HCT116 (cell line): ENCODE measurements at places on chromosomes 5 and 9.

- DNase-seq, result no peak
Observed at GRCh38 chr9:134600836-134601638, 40.6 kb upstream of the COL5A1 start.

DNA sequence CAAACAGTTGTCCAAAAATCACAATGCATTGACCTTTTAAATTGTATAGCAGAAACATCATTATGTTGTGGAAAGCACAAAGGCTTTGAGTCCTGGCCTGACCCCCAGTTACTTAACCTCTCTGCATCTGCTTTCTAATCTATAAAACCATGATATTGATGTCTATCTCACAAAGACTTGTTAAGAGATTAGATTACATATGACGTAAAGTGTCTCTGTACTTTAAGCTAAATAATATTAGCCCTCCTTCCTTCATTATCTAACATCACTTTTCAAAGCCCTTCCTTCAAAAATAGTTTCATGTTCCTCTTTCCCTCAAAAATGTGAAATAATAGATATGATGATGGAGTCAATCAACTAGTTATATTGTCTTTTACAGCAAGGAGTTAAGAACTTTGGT, 3.4 kb downstream of the ADAMTS6 start:
- no peak for DNase-seq

- DNase-seq, result no peak
Observed at GRCh38 chr5:153711755-153712154, 221.3 kb downstream of the GRIA1 start.

DNA sequence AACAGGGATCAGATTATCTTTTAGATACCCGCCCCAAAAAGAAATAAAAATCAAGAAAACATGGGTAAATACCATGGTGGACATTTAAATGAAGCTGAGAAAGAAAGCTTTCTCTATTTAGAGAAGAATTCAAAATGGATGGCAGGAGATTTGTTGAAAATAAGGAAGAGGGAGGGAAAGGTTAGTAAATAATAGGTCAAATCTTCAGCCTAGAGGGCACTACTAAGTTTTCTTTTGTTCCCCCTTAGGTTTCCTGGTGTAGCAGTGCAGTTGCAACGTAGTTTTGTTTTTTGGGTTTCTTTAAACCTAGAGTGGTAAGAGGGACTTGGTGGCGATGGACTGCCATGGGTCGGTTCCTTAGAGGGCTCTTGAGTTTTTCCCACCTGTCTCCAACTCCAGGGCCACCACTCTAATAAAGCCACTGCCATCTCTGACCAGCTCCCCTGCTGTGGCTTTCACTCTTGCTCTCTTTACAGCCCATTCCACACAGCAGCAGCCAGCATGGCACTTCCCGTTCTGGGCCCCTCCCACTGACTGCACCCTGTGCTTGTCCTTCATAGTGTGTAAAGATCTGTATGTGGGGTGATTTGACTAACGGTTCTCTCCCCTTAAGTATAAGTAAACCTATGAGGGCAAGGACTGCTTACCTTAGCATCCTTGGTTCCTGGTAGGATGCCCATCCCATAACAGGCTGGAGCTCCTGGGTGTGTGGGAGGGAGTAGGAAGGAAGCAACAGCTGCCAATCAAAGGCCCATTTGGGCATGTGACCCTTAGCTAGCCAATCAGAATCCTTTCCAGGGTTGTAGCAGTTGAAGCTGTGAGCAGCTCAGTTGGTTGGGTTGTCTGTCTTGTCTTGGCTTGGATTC, 118.3 kb downstream of the SLC1A3 start:
- no peak for DNase-seq

GRCh38 chr9:70259512-70259802, 679 bp downstream of the SMC5 start:
- DNase-seq, result no peak

DNA sequence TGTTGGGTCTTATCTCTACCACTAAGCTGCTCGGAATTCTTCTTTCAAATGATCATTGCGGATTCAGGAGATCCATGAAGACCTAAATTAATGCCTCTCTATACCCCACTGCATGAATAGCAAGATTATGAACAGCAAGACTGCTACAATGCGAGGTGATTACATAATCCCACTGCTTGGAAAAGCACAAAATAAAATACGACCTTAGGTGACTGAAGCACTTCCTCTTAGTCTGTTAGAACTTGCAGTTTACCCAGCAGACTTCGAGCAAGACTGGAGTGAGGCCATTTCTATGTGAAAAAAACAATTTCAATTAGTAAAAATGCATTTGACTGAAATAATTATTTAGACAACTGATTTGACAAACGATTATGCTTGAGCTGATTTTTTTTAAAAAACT, 59.8 kb downstream of the SH3RF2 start:
- DNase-seq, result no peak

DNA sequence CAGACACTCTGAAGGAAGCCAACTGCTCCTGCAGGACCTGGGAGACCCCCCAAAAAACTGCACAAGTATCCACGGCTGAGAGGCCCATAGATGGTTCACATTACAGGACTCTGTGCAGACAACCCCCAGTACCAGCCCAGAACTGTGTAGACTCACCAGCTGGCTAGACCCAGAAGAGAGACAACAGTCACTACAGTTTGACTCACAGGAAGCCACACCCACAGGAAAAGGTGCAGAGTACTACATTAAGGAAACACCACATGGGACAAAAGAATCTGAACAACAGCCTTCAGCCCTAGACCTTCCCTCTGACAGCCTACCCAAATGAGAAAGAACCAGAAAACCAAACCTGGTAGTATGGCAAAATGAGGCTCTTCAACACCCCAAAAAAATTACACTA, 281.2 kb upstream of the RGMB start:
- no peak for DNase-seq

DNA sequence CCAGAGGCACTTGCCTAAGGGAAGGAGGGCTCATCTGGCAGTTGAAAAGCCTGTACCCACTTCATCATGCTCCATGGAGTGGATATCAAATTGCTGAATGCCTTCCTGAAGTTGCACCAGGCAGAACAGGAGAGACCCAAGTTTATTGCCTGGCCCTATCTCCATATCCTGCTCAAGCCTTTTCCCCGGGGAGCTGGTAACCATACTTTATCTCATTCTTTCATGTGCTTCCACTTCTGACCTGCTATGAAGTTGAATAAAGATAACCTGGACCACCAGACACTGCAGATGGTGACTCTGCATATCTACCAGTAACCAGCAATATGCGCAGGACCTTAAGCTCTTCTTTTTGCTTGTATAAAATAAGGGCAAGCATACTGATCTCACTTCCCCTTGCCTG, 1397.5 kb upstream of the CDH6 start:
- no peak for DNase-seq

GRCh38 chr5:96297290-96297689, 135.8 kb downstream of the PCSK1 start:
- DNase-seq, result no peak

DNA sequence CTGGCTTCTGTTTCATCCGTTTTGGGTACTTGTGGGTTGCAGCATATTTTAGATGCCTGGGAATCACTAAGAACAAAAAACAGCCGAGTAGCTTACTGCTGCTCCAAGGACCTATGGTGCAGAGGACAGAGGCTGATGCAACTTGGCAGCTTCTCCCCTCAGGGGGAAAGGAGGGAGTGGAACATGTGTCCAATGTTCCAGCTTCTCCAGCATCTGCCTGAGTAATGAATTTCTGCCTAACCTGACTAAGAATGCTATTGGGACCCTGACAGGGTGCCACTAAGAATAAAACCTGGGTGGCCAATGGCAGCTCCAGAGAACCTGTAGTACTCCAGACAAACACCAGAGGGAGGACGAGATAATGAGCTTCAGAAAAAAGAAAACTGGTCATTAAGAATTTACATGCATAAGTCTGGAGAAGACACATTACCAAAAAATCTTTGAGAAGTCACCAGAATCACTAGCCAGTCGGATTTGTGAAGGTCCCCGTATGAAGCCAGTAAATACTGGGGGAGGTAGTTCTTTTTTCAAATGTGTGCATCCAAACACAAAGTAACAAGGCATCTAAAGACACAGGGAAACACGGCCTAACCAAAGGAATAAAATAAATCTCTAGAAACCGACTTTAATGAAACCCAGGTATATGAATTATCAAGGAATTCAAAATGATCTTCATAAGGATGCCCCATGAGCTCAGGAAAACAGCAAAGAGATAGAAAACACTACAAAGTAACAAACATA, 293.5 kb downstream of the HINT1 start:
- DNase-seq, result peak; percentile 29

DNA sequence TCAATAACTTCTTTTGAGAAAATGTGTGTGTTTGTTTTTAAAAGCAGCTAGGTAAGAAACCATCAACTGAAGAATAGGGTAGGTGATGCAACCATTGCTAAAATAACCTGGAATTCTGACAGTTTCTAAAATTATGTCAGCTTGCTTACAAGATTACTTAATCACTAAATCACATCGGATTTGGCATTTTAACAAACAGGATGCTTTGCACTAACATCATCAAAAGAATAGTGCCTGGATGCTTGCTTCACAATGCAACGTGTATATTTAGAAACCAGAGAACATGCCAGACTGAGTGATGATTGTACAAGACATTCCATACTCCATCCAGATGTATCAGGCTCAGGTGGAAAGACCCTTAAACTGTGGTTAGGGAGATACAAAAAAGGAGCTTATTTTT, 43.9 kb downstream of the PAM start:
- DNase-seq, result no peak

GRCh38 chr9:2126331-2126803, 111.2 kb downstream of the SMARCA2 start:
- no peak for DNase-seq

- no peak for DNase-seq
Observed at GRCh38 chr5:157800137-157800536, 56.6 kb downstream of the LSM11 start.

GRCh38 chr9:91532325-91532724, 108.7 kb upstream of the NFIL3 start:
- no peak for DNase-seq

DNA sequence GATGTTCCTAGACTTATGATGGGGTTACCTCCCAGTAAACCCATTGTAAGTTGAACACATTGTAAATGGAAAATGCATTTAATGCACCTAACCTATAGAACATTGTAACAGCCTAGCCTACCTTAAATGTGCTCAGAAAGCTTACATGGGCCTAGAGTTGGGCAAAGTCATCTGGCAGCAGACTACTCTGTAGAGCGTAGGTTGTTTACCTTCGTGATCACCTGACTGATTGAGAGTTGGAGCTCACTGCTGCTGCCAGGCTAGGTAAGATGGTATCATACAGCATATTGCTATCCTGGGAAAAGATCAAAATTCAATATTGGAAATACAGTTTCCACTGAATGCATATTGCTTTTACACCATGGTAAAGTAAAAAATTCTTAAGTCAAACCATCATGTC, 95.4 kb downstream of the HTR4 start:
- no peak for DNase-seq

- no peak for DNase-seq
Observed at GRCh38 chr5:154198611-154199230, 8.2 kb downstream of the GALNT10 start.

DNA sequence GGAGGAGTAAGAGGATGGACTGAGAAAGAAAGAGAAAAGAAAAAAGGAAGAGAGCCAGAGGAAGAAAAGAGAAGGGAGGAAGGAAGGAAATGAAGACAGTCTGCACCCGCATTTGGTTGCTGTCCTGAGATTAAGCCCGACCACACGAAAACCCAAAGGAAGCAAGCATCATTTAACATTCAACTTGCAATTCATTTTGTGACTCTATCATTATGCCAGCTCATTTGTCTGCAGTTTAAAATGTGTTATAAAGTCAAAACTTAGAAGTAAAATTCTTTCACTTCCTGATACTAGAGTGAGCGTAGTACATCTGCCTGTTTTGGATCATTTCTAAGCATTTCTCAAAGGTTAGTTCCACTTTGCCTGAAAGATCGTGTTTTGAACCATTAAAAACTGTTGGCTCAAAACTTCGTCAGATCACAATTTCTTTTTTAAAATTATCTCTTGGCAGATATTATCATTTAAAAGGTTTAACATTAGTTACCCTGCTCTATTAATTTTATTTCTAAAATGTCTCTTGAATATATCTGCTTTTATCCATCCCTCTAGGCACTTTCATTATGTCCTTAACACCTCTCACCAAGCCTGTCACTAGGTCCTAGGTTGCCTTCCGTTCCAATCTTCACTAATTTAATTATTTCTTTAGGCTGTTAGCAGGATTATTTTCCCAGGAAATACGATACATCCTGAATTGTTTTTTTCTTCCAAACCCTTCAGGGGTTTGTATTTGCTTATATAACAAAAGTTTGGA, 240.9 kb downstream of the TLE4 start:
- no peak for DNase-seq

DNA sequence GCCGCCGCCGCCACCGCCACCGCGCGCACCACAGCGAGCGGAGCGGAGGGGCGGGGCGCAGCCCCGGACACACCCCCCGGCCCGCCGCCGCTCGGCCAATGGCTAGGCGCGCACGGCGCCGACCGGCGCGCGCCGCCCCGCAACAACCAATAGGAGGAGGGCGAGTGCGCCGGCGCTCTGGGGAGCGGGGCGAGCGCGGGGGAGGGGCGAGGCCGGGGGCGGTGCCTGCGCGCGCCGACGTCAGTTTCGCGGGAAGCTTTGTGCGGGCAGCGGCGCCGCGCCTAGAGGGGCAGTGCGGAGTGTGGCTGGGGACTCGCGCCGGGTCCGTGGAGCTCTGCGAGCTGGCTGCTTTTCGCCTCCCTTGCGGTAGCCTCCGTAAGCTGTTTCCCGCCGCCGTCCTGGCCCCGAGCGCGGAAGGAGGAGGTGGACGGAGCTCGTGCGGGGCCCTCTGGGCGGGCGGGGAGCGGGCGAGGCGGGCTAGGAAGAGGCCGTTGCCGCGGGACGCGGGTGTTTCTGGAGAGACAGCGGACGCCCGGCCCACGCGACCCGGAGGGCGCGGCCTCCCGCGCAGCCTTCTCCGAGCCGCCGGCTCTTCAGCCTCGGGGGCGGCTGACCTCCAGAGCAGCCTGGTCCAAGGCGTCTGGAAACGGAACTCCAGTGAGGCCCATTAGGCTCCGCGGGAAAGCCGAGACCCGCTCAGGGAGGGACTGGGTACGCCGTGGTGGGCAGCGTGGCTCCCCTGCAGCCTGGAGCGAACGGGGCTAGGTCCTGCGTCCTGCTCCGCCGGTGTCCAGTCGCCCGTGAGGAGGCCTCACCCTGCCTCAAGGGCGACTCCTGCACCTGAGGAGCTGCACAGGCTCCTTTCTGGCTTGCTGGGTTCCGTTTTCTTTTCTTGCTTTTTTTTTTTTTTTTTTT, at the start of gene ZMYND19:
TSS of gene ZMYND19 (minus strand) at position 44 of the 915 bp plus-strand sequence. CDS start 249 bp downstream, outside the sequence.
- DNase-seq, result peak; percentile 62

DNA sequence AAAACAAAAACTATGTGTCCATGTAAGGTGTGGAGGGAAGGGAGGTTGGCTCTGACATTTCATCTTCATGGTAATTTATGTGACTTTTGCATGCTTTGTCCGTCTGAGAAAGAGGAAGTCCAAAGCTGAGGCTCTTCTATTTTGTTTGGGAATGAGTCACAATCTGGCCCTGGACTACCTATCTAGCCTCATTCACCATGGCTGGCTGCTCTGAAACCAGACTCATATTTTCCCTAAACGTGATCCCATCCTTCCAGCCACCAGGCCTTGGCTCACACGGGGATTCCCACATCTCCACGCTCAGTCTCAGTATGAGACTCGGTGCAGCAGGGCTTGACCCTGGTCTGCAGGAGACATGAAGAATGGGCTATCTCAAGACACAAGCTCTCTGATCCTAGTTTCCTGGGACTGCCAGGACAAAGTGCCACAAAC, 672.8 kb downstream of the ACTL7B start:
- DNase-seq, result no peak

- peak; percentile 18 for DNase-seq
Observed at GRCh38 chr5:153974131-153974812, 64.4 kb downstream of the FAM114A2 start.
